Inflammatory macrophage (primary cell): ENCODE measurements at places on chromosomes 16 and 17.

DNA sequence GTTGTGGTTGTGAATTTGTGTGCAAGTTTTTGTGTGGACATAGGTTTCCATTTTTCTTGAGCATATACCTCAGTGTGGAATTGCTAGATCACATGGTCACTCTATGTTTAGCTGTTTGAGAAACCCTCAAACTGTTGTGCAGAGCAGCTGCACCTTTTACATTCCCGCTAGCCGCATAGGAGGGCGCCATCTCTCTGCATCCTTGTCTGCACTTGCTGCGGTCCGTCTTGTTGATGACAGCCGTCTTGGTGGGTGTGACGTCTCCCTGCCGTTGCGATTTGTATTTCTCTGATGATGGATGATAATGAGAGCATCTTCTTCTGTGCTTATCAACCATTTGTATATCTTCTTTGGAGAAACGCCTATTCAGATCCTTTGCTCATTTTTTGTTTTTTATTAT lies 25.1 kb upstream of the IL17C start:
- DNase-seq = no peak

- no peak for DNase-seq
Observed at GRCh38 chr17:56887105-56887504, 26.7 kb downstream of the TRIM25 start.

DNA sequence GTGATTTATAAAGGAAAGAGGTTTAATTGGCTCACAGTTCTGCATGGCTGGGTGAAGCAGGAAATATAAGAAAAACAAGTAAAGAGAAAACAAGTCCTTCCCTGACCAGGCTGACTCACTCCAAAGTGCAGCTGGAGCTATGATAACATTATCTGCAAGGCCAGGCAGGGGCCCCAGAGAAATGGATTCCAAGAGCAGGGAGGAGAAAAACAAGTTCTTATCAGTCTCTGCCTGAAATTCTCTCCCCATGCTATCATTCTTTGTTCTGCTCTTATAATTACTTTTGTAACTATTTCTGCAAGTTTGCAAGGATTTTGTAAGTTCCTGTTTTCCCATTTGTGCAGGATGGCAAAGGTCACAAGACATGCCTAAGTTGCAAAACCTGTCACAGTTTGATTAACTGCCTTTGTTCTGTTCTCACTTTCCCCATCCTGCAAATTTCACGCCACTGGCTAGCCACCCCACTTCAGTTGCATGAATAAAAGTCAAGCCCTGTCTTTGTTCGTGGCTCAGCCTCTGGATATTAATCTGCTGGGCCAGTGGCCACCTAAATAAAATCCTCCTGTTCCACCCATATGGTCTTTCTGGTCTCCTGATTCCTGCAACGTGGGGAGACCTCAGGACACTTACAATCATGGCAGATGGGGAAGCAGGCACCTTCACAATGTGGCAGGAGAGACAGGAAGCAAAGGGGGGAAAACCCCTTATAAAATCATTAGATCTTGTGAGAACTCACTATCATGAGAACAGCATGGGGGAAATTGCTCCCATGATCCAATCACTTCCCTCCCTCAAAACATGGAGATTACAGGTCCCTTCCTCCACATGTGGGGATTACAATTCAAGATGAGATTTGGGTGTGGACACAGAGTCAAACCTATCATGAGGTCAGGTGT lies 13.1 kb downstream of the ABCA9 start:
- peak; percentile 95 for DNase-seq

DNA sequence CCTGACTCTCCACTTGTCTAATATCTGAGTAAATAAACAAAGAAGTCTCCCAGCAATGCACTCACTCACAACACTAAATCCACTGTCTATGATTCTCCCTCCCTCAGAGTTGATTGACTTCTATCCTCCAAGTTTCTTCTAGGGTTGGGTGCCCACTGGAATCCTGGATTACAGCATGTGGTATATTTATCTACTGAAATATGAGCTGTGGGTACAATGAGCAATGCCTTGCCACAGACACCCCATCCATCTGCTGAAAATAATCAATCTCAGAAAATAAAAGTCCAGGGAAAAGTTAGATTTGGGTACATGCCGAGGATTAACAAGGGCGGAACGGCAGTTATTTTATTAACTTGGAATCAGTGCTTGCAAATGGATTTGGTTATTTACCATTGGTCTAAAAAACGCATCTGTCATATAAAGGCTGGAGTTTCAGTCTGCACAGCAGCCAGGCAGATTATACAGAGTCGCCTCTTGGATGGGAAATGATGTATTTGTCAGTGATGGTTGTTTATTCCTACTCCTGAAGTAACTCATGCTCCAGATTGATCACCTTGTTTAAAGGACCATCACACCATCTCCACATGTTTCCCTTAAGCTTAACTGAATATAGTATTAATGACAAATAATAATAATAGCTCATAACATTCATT lies 193.9 kb upstream of the SOX9 start:
- DNase-seq = no peak

GRCh38 chr17:4717791-4718190 lies 7.4 kb downstream of the ARRB2 start:
- no peak for DNase-seq

GRCh38 chr17:58278661-58279015 lies 2.1 kb downstream of the MPO start:
- DNase-seq = peak; percentile 42

DNA sequence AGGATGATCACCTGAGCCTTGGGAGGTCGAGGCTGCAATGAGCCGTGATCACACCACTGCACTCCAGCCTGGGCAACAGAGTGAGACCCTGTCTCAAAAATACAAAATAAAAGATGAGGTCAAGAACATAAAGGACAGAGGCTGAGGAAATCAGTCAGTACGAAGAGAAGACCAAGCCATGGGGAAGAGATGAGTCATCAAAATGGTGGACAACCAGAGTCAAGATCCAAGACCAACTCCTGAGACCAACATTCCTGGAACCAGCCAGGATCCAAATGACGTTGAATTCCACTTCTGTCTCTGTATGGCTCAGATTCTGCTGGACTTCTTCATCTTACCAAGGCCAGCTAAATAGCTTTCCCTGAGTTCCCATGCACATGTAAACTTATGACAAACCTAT lies 44.8 kb upstream of the NOG start:
- DNase-seq = no peak

- peak; percentile 57 for DNase-seq
Observed at GRCh38 chr17:7717756-7718350, 309 bp downstream of the DNAH2 start.

DNA sequence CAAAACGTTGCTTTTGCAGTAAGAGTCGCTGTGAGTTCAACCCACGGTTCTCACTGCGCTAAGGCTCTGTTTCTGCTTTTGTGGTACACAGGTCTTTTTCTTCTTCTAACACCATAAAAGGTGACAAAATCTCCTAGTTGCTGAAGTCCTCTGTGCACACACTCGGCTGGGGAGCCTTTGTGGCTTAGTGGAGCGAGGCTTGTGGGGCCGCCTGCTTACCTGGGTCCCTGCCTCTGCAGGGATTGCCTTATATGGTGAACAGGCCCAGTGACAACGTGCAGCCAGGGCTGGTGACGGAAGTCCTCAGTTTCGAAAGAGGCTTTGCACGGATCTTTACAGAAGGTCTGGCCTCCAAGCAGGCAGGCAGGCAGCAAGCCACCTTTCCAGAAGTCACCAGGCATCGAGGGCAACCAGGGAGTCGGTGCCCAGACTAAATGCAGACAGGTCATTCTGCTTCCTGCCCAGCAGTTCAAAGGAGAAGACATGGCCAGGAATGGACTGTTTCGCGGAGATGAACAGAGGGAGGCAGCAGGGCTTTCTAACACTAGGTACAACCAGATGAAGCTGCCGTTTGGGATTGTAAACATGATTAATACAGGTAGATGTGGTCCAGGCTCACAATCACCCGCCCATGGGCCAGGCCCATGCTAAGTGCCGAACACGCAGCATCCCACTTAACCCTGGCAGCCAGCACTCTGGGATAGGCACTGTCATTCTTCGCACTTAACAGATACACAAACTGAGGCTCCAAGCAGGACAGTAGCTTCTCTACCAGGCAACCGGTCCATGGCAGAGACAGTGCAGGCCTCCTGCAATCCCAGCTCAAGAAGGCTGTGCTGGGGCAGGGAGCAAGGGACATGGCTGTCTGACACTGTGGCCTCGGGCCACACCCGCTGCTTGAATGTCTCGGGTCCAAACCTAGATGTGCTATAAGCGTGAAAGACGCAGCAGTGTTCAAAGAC lies 10.7 kb upstream of the MEAK7 start:
- peak; percentile 75 for DNase-seq

- DNase-seq = no peak
Observed at GRCh38 chr16:75234856-75235696, 16.3 kb downstream of the CTRB1 start.
